ENCODE measurements at places on chromosomes 11 and 22. TPM values are rescaled to one million over a fixed set of nuclear protein-coding genes. Genes with fewer than 3 reads are reported as not detected.

The PKNOX2 gene
- 4.1 TPM for total RNA-seq

- no peak for DNase-seq
These were observed 1068.8 kb downstream of the DLG2 start for GRCh38 chr11:84558085-84558905.

- DNase-seq = no peak
These were observed 3.1 kb downstream of the FXYD2 start for GRCh38 chr11:117821431-117821830.

DNA sequence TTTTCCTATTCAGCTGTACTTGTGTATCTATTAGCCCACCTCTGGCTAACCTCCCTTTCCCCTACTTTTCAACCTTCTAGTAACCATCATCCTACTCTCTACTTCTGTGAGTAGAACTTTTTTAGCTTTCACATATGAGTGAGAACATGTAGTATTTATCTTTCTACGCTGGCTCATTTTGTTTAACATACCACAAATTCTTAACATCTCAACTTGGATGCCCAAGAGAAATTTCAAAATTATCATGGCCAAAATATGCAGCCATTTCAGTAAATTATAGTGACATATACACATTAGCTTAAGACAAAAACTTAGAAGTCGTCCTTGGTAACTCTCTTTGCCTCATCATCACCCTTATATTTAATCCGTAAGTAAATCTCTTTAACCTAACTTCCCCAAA is 34.7 kb downstream of the LUZP2 start:
- DNase-seq = no peak

DNA sequence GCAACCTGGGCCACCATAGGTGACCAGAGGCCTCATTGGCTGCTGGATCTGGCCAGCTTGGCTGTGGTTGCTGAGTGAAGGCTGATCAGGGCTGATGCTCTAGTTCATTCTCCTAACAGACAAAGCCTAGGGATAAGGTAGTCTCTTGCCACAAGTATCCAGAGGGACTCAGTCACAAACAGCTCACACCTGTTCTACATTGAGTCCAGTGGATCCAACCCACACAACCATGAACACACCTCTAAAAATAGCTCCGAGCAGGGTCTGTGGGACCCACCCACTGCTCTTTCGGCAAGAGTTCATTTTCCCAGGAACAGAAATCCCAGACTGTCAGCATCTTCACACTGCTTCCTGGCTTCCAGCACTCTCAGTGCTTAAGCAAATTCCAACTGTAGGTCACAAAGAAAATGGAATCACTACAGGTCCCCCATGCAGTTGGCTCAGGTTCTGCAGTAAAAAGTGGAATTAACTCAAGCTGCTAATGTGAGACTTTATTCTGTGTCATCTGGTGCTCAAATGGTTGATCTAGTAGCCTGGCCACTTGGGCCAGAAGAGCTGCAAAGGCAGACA is 67.3 kb downstream of the PPFIBP2 start:
- no peak for DNase-seq

GRCh38 chr11:11580012-11580411 is 41.8 kb downstream of the GALNT18 start:
- DNase-seq = no peak

The CYP2D6 gene
- not detected for total RNA-seq

DNA sequence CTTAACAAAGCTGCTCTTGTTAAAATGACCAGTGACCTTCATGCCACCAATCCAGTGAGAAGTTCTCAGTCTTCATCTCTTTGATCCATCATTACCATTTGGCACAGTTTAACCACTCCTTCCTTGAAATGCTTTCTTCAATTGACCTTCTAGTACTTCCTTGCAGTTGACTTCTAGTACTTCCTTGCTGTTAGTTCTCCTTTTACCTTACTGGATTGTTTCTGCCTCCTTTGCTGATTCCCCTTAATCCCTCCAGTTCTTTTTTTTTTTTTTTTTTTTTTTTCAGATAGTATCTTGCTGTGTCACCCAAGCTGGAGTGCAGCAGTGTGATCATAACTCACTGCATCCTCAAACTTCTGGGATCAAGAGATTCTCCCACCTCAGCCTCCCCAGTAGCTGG is 66.0 kb upstream of the HORMAD2 start:
- no peak for DNase-seq
